ENCODE measurements at places on chromosomes 12 and 14.

GRCh38 chr12:103392722-103393121 is 103.0 kb downstream of the C12orf42 start:
- no peak for DNase-seq

DNA sequence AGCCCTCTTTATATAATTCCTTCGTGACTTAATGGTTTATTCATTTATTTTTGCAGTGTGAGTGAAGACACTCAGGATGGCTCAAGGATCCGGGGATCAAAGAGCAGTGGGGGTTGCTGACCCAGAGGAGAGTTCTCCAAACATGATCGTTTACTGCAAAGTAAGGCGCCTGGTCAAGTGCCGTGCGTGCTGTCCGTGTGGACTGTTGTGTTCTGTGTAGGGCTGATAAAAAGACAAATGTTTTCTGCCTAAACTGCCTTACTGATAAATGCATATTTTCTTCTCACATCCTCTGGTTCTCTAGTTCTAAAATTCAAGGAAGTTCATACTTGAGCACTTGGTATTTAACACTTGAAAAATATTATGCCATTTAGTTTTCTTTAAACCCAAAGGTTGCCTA is 32.5 kb downstream of the RGS6 start:
- no peak for DNase-seq

GRCh38 chr12:6214633-6215032 is 14.4 kb downstream of the CD9 start:
- DNase-seq = no peak

GRCh38 chr12:69529021-69529420 is 56.2 kb upstream of the CCT2 start:
- no peak for DNase-seq

Data from stimulated activated CD4-positive, alpha-beta T cell treated with anti-CD3 and anti-CD28 coated beads, Interleukin-12 subunit alpha, Interleukin-12 subunit beta, amount 100 ng/mL, for 48 hours (primary cell).